ENCODE measurements at places on chromosomes 7 and 10.

- DNase-seq, result no peak
Observed at GRCh38 chr7:107588529-107589130, 8.6 kb downstream of the BCAP29 start.

DNA sequence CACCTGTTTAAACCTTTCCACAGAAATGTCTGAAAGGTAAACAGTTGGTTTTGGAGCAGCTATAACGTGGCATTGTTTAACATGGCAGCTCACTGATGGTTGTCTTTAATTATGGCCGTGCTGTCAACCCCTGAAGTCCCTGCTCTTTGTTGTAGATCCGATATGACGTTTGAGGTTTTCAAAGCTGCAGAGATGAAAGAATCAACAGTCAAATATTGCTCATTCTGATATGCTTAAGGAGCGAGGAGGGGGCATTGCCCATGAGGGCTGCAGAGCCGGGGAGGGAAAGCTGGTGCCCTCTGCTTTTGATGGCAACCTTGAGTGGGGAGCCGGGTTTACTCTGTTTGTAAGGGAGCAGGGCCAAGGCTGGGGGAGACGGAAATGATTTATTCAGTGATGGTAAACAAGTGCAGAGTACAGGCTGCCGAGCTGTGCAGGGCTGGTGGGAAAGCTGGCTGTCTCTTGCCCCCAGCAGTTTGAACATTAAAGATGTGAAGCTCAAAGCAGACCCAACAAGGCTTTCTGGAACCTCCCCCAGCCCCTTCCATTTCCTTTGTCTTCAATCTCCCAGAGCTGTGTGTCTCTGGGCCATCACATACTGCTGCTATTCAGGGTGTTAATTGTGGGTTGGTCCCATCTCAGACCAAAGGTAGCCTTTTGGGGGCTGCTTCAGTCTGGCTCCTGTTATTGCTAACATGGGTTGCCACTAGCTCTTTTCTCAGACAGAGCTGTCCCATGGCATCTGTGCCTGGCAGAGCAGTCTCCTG lies 345.5 kb downstream of the LRMDA start:
- no peak for DNase-seq

- peak; percentile 31 for DNase-seq
Observed at GRCh38 chr10:5538446-5538845, 13.7 kb downstream of the CALML3 start.

DNA sequence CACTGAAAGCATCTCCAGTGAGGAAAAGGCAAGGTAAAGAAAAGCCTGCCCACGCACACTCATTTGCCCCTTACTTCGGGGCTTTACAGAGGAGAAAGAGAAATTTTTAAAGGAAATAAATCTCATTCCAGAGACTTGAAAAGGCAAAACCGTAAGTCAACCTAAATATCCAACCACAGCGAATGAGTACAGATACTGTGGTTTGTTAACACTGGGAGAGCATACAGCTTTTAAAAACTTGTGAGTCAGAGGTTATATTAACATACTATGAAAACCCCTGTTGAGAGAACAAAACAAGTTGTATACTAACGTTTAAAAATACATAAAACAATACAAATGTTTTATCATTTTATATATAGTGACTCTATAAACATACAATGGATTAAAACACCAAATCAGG lies 28.6 kb upstream of the ST7 start:
- no peak for DNase-seq

DNA sequence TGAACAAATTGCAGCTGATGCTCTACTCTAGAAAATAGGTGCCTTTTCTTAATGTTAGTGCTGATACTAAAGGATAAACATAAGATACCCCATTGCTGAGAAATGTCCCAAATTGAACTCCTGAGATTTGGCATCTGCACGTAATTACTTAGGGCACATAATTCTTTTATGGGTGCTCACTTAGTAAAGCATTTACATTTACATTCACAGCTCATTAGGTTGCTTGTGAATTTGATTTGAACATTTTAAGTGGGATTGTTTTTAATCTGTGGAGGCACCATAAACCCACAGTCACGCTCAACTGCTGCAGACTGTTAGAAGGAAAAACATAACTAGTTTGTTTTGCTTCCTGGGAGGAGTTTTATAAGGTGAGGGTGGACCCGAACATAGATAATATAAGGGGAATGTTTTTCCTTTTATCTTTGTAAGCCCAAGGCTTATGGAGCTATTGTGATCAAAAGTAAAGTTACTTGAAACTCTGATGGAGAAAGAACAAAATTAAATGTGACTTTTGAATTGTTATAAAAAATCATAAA lies 560.8 kb downstream of the REEP3 start:
- DNase-seq, result no peak
